ENCODE measurements at places on chromosomes 2 and 18.

DNA sequence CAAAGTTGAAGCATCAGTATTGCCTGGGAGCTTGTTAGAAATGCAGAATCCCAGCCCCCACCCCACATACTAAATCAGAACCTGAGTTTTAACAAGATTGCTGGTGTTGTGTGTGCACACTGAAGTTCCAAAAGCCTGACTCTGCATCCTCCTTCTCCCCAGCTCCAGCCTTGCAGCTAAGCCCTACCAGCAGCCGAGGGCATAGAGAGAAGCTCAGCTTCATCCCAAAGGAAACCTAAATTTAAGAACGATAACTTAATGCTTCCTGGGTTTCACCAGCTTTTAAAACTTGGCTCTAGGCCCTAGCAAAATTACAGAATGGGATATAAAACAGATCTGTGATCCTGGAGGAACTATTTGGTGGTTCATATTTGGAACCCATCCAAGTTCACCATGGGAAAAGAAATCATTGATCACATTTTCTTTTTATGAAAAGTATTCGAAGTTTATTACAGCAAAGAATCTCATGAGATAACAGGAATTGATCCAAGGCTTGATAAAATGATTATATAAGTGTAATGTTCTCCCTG lies 11.1 kb downstream of the SMYD1 start:
- no peak for DNase-seq

DNA sequence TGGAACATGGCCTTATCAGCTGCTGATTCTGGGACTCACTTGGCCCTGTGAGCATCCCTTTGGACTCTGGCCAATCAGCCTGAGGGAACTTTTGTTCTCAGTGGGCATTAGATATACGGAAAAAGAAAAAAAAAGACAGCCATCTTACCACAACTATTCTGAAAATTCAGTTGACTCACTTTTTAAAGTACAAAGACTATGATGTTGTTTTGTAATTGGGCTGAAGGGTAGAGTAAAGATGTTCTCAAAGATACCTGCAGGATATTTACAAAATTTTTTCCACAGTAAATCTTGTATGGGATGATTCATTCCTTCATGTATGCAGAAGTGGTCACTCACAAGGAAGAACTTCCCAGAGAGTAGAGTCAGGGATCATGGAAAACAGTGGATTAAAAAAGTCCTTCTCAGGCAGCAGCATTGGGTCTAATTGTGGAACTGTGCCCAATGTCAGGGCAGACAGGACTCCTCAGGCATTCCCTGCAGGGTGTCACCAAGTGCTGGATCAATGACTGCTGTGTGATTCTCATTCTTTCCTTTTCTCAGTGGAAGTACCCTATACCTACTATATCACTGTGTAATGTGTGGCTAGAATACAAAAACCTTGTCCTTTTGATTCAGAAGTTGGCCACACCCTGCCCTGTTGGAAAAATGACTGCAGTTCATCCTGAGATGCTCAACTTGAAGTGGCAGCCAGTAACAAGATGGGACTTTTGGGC lies 35.4 kb downstream of the SULT1C4 start:
- DNase-seq = no peak

- no peak for DNase-seq
Observed at GRCh38 chr2:96556441-96557330, 20.1 kb downstream of the ARID5A start.

GRCh38 chr2:17302281-17302680 lies 216.0 kb downstream of the RAD51AP2 start:
- DNase-seq = no peak

- no peak for DNase-seq
Observed at GRCh38 chr2:28449488-28450395, 46.1 kb upstream of the PLB1 start.

- no peak for DNase-seq
Observed at GRCh38 chr2:66872986-66873754, 438.2 kb downstream of the MEIS1 start.

DNA sequence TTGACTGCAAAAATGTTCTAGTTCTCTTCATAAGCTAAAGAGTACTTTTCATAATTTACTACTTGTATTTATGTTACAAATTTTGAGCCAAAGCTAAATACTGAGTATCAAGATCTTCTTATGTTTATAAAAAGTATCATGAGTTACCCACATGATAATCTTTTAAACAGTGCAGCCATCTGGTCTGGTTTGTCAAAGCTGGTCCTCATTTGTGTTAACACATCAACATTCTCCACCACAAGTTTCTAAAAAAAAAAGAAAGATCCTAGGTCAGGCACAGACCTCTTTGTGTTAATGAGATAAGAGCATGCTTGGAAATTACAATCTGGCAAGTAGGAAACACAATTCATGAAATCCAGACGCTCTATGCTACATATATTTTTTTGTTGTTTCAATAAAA lies 75.5 kb upstream of the FRZB start:
- DNase-seq = peak; percentile 42

GRCh38 chr2:15191789-15192188 lies 369.3 kb downstream of the NBAS start:
- DNase-seq = no peak

GRCh38 chr2:127081826-127082633 lies 24.9 kb downstream of the BIN1 start:
- no peak for DNase-seq

- no peak for DNase-seq
Observed at GRCh38 chr2:32627441-32627813, 423 bp upstream of the TTC27 start.

DNA sequence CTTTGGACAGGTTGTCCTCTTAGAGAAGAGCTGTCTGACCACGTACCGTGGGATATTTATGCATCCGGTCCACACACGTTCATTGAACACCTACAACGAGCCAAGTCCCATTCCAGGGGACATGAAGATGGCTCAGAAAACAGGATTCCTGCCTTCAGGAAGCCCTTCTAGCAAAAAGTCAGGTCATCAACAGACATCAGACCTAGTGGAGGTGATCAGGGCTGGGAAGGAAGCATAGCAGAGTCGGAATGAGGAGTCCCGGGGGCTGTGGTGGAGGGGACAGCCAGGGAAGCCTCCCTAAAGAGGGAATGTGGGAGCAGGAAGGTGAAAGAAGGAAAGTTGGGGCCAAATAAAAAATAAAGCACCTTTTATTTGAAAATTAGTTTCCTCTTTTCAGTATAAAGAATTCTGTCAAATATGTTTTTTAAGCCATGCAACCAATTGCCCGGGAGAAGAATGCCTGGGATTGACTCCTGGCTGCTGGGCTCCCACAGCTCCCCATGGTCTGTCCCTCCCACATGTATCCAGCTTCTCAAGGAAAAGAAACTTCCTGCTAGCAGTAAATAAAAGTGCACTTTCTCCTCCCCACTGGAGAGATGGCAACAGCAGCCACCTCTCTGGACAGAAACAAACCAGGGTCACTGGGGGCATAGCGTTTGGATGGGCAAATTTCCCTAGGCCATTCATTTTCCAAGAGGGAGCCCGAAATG lies 144.8 kb downstream of the SMAD7 start:
- no peak for DNase-seq

GRCh38 chr2:216774620-216775019 lies 79.3 kb upstream of the IGFBP5 start:
- no peak for DNase-seq

GRCh38 chr2:70850925-70851324 lies 15.3 kb upstream of the CD207 start:
- no peak for DNase-seq

DNA sequence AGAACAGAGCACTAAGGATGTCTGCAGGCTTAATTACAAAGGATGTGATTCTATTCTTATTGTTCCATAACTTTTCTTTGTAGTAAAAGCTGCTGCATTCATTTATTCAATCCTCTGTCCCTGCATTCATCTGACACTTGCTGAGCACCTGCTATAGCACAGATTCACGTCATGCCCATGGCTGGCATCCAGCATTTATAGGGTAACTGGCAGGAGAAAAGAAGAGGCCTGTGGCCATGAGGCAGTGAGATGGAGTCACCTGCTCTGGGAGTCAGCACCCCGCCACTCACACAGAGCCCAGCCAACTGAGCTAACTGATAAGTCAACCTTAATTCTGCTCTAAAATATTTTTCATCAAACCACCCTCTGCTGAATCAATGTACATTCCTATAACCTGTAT lies 18.3 kb upstream of the CDC42EP3 start:
- DNase-seq = no peak

GRCh38 chr2:12727065-12727464 lies 10.3 kb downstream of the TRIB2 start:
- no peak for DNase-seq

DNA sequence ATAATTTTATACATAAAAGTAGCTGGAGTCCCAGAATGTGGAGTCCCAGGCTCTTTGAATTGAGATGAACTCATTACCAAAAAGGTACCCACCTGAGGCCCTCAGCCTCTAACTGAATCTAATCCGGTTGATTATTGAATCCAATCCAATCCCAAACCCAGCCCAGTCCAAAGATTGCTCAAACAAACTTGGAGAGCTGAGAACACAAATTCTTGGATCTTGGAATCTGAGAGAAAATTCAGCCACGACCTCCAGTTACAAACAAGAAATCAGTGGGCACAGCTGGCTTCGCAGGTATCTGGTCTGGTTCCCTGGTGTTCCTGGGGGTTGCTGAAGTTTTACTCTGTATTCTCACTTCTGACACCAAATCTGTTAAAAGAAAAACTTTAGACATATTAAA lies 28.4 kb upstream of the RHOB start:
- DNase-seq = no peak

Measured in NCI-H524 treated with DMSO at 0.1 percent for 48 hours (cell line).